Activated CD8-positive, alpha-beta T cell treated with anti-CD3 and anti-CD28 coated beads for 36 hours (primary cell): ENCODE measurements at places on chromosomes 5 and 9.

DNA sequence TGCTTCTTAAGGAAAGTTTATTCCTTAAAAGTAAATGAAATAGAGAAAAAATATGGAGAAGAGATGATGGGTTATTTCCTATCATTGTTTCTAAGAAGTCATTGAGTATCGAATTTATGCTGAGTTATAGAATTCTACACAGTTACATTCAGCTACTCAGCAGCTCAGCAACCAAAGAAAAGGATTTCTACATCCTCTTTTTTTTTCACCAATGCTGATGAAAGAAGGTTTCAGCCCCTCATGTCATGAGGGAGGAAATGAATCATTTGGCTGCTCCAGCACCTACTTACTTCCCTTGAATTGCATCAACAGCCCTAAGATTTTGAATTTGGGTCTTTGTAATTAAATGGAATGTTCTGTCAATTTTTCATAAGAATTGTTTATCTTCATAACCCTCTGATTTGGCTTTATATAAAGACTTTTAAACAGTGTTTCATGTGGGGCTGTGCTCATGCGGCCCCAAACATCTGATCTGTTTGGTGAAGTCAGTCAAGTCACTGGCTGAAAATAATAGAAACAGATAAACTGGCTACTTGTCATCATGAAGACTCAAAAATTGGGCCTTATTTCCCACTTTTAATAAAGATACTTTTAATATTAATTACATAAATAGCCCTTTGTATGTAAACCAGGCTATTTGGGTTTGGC, 18.5 kb upstream of the SNX2 start:
- DNase-seq, result peak; percentile 19

- peak; percentile 34 for DNase-seq
These were observed 641 bp downstream of the ATP6V1G1 start for GRCh38 chr9:114588210-114588609.

- no peak for DNase-seq
These were observed 2.5 kb upstream of the NKD2 start for GRCh38 chr5:1005904-1006655.

- DNase-seq, result no peak
These were observed 7.9 kb upstream of the AMBP start for GRCh38 chr9:114086009-114086408.

- DNase-seq, result no peak
These were observed 9.5 kb downstream of the ARSK start for GRCh38 chr5:95564450-95564849.

DNA sequence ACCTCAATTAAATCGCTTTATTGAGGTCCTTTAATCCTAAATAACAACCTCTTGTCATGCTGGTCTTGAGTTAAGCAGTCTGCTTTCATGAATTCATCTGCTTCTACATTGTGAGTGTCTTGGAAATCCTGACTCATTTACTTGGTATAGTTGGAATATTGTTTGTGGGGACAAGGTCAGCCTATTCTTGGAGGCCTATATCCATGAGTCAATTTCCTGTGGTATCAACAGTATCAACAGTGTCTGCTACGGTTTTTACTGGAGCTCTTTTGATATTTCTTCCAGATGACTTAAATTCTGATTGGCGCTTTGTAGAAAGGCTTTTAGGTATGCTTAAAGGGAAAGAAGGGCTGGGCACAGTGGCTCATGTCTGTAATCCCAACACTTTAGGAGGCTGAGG, 71.2 kb upstream of the PARP8 start:
- no peak for DNase-seq

GRCh38 chr5:86735370-86735769, 117.6 kb downstream of the COX7C start:
- DNase-seq, result no peak

- DNase-seq, result peak; percentile 87
These were observed 2.9 kb downstream of the NR4A3 start for GRCh38 chr9:99824378-99825171.
